ENCODE measurements at places on chromosomes 2 and 18.

DNA sequence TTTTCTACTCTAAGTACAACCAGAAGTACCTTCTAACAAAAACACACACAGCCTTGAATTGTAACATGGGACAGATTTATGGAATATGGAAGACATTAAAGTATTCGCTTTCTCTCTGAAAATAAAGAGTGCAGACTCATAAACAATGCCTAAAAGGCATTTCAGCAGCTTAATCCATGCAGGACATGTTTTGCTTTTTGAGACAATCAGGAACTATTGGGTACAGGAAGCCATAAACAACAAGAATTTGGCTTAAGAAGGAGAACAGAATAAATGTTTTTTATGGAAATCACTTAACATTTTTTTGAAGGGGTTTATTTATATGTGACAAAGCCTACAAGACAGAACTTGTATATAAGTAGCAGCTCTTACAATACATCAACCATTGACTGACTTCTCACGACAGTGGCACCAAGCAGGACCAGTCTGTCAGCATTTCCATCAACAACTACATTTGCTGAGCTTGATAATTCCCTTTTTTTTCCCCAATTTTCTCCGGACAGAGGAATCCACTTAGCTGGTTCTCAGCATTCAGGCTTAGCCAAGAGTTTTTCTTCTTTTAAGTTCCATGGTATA lies 140.1 kb downstream of the EXOC6B start:
- DNase-seq: no peak

DNA sequence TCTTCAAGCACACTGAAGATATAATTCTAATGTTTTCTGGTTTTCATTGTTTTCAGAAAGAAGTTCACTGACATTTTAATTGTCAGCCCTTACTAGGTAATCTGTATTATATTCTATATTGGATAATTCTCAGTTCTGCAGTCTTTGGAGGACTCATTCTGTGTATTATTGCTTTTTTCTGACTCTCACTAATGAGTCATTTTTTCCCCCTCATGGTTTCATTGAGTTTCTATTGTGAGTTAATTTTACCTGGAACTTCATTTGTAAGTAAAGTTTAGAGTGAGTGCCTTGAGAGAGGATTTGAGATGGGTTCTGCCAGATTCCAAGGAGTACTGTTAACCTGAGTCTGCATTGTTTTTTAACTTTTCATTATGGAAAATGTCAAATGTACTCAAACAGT lies 90.4 kb upstream of the LYPD1 start:
- no peak for DNase-seq

GRCh38 chr18:75074196-75075015 lies 134.5 kb downstream of the PTGR3 start:
- no peak for DNase-seq

DNA sequence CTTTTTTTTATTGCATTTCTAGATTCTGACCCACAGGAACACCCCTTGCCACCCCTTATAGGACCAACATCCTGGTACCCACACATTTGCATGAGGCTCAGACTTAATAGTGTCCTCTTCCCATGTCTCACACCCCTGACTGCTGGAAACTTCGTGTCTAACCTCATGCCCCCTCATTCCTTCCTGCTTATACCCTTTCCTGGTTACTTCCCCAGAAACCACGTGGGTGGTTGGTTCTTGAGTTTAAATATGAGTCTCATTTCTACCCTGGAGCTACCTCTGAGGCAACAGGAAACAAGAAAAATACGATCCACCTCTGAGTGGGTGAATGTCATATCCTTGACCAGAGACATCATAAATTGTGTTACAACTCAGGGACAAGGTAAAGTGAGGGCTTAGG lies 1.6 kb downstream of the TNP1 start:
- no peak for DNase-seq

GRCh38 chr2:98769784-98770183 lies 38.9 kb upstream of the MGAT4A start:
- DNase-seq: no peak

DNA sequence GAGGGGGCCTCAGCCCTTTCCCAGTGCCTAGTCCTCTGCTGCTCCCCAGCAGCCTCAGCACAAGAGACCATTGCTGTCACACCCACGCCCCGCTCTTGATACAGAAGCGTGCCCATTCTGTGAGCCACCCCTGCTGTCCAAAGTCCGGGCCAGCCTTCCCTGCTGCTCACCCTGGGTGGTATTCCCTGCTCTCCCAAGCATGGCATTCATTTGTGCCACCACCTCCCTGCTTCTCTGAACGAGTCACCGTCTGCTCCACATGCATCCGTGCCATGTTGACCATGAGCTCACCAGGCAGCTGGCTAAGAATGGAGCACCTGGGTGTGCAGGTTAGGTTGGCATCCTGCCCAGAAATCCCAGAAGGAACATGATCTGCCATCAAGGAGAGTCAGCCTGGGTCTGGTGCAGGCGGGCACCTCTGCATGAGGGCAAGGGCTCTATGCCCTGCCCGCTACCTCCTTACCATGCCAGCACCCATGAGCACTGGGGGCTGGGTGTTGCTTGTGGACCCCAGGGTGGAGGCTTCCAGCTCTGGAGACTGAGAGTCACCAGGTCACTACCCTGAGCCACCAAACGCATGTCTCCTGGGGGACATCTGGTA lies 63.0 kb downstream of the TWIST2 start:
- no peak for DNase-seq

DNA sequence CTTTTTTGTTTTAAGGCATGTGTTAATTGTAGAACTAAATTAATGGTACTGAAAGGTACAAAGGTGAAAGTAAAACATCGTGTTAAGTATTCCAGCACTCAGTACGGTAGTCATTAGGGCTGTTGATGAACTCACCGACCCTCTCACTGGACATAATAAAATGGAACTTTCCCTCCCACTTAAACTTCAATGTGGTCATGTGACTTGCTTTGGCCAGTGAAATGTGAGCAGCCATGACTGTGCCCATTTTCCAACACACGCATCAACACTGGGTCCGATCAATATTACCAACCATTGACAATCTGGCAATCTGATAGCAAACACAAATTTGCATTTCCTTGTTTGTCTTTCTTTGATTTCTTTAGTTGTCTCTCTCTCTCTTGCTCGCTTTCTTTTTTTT lies 125.1 kb downstream of the SPP2 start:
- DNase-seq: no peak

Data from stimulated activated CD4-positive, alpha-beta T cell treated with anti-CD3 and anti-CD28 coated beads, TNF-alpha, amount 100 ng/mL, for 1 hour (primary cell).